ENCODE measurements at places on chromosomes 5 and 9.

GRCh38 chr5:158546748-158547147 lies 553.0 kb downstream of the EBF1 start:
- no peak for DNase-seq

DNA sequence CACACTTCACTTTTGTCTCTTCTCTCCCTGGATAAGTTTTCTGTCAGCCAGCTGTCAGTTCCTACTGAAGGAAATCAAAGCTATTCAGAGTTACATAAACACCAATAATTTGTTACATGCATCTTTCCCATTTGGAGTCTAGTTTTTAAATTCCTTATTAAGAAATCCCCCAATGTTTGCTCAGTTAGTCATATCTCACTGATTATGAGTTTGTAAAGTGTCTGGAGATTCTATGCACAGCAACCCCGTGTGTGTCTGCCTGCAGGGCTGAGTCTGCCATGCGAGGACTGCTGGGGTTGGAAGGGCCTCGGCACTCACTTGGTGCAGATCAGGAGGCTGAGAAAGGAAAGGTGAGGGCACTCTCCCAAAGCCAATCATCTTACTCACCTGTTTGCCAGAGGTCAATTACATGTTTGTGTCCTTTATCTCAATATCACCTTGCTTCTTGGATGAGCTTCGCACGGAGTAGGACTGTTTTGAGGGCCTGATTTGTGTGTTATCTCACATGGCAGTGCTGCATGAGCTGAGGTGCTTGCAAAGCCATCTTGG lies 3.3 kb downstream of the ANKRD34B start:
- DNase-seq, result no peak

GRCh38 chr9:3475300-3476020 lies 50.3 kb downstream of the RFX3 start:
- DNase-seq, result no peak

DNA sequence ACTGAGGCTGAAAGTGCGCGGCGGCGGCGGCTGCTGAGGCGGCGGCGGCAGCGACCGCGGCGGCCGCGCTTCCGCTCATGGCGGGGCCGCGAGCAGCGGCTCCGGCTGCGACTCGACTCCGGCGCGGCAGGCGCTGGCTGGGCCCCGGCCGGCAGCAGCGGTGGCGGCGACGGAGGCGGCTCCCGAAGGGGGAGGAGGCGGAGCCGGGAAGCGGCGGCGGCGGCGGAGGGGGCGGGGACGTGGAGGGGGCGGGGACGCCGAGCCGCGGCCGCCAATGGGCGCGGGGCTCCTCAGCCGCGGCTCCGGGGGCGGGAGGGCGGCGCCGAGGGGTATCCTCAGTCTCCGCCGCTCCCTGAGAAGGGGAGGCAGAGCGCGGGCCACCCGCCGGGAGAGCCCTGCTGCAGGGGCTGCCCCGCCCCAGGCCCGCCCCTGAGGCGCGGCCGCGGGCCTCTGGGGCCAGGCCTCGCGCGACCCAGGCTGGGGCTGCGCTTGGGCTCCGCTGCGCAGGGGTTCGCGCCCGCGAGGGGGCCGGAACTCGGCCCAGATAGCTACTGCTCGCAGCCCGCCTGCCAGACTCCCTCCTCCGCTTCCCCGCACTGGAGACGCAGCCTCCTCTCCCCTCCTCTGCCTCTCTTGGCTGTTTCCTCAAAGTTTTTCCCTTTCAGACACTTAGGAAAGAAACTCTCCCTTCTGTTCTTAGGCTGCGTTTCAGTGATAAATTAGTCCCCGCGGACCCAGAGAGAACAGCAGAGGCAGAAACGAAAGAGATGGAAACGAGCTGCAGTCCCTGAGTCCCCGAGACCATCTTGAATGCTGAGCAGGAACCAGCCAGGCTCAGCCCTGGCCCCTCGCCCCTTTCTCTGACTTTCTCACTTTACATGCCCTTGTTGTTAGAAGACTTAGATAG lies 85.0 kb upstream of the MELK start:
- peak; percentile 81 for DNase-seq

DNA sequence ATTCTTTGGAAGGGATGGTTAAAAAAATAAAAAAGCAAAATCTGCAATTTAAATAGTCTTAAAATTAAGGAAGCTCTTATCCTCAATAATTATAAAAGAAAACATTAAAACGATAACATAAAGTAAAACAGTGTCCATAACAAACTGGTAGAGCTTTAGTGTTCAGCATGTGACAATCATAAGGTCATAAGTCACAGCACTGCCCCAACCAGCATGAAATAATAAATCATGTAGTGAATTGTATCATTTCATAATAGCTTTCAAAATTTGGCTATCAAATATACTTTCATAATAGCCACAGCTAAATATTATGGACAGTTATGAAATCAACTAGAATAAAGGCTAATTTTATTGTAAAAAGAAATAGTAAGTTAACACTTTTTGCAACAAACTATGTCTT lies 10.0 kb downstream of the NR3C1 start:
- no peak for DNase-seq

DNA sequence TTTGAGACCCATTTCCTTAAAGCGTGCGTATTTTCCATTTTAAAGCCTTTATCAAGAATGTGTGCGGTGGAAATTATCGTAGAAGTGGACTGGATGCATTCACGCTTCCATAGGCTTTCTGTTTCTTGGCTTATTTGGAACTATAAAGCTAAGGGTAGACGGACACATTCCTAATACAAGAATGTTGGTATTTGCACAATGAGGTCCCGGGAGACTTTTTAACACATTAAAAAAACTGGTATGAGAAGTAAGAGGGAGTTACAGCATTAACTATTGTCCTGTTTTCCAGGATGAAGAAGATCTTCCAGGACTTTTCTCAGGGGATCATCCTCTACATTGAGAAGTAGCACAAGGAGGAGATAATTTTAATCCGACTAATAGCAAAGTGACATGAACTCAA lies 653.0 kb downstream of the MTRR start:
- no peak for DNase-seq

GRCh38 chr5:7910738-7911428 lies 41.9 kb downstream of the MTRR start:
- no peak for DNase-seq

- DNase-seq, result no peak
Observed at GRCh38 chr9:2817999-2818803, 25.7 kb downstream of the PUM3 start.

- DNase-seq, result no peak
Observed at GRCh38 chr5:179346401-179346800, 1.1 kb upstream of the ADAMTS2 start.

GRCh38 chr9:21121079-21121478 lies 20.6 kb downstream of the IFNW1 start:
- DNase-seq, result no peak

GRCh38 chr5:55638455-55638854 lies 73.7 kb downstream of the SLC38A9 start:
- no peak for DNase-seq

DNA sequence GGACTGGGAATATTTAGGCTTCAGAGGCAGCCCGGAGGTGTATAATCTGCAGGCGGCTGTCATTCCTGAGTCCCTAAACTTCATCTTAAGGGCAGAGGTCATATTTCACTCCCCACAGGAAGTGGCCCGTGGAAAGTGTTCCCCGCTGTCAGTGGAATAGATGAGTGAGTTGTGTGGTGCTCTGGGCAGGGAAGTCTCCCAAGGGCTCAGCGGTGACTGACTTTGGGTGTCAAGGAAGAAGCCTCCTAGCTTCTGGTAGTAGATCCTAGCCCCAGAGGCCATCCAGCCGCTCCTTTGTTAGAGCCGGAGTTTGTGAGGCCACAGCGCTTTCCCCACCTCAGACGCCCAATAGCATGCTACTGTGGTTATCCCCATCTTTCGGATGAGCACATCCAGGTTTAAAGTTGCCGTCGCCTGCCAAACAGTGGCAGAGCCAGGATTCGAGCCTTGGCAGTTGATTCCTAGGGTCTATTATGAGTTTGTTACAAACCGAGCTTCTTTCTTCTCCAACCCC lies 38.9 kb upstream of the TIFAB start:
- no peak for DNase-seq

GRCh38 chr5:96582343-96582742 lies 79.8 kb upstream of the CAST start:
- DNase-seq, result no peak

DNA sequence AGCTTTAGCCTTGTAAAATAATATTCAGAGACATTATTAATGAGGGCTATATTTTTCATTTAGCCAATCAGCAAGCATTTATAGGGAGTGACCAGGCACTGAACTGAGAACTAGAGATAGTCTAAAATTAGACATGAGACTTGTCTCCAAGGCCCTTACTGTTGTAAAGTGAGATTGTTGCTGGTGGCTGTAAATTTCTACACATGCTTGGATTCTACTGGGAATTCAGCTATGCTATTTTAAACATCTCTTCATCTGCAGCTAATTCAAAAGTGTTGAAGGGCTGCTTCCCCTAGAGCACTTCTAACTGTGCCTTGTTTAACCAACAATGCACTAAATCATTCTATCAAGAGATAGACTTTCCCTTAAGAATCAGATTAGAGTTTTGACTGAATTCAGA lies 67.4 kb downstream of the CHSY3 start:
- no peak for DNase-seq

DNA sequence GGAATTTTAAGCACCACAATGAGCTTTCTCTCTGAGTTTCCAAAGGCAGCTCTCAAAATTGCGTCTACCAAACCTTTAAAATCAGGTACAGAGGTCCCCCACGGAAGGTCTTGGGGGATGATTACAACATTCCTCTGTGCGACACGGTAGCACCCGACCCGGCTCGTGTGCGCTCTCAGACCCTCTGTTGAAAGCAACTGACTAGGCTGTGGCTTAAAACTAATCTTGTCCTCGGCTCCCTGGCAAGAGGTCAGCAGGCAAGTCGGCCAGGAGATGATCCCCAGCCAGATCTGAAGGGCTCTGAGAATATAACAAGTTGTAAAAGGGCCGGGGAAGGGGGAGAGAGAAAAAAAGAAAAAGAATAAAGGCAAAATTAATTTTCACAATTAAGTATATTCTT lies 92.6 kb upstream of the LMX1B start:
- no peak for DNase-seq

DNA sequence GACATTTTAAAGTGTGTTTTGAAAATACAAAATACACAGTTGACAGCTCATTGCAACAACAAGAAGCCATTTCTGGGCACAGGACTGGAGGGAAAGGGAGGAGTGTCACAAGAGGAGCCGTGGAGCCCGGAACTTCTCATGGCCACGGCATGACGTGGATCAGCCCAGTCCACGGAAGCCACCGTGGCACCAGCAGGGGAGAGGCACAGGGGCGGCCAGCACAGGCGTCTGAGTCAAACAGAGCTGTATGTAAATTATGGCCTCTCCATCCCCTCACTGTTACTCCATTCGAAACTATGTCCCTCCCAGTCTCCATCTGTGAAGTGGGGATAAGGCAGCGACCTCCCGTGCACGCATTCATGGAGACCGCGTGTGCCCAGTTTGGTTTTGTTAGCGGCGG lies 165.6 kb upstream of the IRX2 start:
- no peak for DNase-seq

DNA sequence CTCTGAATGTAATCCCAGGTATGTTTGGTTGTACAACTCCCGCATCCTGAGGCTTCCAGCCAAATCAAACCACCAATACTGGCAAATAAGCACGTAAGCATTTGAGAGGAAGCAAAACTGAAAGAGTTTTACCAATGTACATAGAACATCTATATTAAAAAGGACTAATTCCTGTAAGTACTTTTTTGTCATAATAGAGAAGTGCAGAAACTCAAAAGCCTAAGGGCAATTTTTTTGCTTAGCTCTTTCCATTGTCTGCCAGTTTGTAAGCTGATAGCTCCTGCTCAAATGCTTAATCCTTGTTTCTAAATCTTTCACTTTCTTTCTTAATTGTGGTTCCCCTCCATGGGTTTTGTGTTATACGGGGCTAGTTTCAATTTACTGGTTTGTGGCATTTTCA lies 1151.8 kb downstream of the CDH12 start:
- DNase-seq, result no peak

DNA sequence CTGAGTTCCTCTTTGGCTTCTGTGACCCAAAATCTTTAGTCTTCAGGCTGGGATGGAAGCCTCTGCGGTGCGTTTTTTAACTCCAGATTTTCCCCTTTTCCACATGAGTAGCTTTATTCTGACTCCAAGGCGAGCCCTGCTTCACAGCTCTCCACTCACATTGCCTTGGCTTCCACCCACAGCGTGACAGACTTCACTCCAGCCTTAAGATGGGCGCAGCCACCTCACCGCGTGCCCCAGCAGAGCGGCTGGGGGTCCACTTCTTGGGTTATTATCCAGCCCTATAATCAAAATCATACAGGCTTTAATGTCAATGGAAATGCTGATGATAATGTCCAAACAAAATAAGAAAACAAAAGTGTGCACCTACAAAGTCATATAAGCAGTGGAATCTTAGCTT lies 1.2 kb downstream of the EXOC3 start:
- DNase-seq, result no peak

Measured in stimulated activated CD4-positive, alpha-beta T cell treated with anti-CD3 and anti-CD28 coated beads, Interleukin-1b, Interleukin-23, amount 100 ng/mL, for 24 hours (primary cell).